ENCODE measurements at places on chromosomes 11 and 22.

DNA sequence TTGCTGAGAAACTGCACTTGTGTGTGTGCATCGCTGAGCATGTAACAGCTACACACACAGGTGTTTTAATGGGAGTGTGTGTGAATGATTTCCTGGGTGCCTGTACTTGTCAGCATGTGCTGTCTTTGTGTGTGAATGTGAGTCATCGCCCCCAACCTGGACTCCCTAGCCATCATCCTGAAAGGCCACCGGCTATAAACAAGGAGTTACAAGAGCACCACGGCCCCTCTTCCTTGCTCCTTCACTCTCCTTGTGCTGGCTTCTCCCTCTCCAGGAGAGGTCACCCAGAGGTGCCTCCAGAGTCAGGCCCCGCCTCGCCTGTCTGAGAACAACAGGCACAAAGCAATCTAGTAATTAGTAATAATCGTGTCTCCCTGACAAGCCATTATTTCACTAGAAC lies 419.2 kb downstream of the BUD13 start:
- DNase-seq = no peak

- no peak for DNase-seq
These were observed 29.0 kb upstream of the RAG2 start for GRCh38 chr11:36627006-36627405.

- no peak for DNase-seq
These were observed 29.7 kb downstream of the POU2AF3 start for GRCh38 chr11:111327908-111328624.

DNA sequence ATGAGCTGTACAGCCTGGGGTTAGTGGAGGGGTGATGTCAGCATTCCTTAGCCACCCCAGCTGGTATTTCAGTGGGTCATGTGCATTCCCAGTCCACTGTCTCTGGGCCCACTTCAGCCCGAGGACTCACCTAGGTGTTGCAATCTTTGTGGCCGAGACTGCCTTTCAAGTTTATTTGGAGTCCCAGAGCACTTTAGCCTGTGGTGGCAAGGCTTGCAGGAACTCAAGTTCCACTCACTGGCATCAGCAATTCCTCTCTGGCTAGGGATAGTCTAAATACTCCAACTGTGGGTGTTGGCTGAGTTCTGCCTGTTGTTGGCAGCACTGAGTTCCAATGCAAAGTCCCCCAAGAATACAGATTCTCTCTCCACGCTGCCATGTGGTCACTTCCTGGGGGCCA lies 191.6 kb upstream of the PGR start:
- no peak for DNase-seq

DNA sequence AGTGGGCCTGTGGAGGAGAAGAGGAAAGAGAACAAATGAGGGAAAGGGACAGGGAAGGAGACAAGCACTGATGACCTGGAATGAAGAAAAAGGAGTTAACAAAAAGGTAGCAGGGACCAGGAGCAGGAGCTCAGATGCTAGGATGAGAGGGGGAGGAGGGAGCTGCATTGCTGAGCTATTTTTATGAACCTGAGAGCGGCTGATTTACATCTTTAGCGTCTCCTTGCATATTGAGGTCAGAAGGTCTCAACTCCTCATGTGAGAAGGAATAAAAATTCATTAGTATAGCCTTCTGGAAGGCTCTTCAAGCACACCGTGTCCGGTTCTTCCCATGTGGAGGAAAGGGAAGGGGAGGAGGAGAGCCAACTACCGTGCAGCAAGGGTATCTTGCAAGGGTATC lies 33.1 kb upstream of the LRRC55 start:
- DNase-seq = no peak

GRCh38 chr22:48197189-48197690 lies 1434.8 kb downstream of the TBC1D22A start:
- no peak for DNase-seq

DNA sequence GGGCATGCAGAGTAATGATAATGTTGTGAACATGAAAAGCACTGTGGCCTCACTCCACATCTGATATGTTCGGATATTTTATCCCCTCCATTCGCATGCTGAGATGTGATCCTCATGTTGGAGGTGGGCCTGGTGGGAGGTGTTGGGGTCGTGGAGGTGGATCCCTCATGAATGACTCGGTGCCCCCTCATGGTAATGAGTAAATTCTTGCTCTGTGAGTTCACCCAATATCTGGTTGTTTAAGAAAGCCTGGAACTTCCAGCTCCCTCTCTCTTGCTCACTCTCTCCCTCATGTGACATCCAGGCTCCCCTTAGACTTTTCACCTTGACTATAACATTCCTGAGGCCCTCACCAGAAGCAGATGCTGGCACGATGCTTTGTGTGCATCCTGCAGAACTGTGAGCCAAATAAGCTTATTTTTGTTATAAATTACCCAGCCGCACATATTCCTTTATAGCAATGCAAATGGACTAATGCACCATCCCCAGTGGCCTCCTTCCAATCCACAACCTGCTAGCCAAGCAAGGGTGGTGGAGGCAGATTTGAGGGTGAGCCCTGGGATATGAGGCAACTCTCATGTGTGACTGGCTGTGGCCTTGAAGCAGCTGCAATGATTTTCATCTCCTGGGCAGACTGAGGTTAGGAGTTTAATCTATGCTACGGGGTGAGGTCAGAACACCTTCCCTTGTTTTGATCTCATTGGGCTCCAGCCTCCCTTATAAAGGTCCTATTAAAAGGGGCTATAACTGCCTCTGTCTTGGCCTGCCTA lies 276.5 kb downstream of the ETS1 start:
- DNase-seq = no peak

- no peak for DNase-seq
These were observed 55.2 kb downstream of the RBFOX2 start for GRCh38 chr22:35973388-35973787.

DNA sequence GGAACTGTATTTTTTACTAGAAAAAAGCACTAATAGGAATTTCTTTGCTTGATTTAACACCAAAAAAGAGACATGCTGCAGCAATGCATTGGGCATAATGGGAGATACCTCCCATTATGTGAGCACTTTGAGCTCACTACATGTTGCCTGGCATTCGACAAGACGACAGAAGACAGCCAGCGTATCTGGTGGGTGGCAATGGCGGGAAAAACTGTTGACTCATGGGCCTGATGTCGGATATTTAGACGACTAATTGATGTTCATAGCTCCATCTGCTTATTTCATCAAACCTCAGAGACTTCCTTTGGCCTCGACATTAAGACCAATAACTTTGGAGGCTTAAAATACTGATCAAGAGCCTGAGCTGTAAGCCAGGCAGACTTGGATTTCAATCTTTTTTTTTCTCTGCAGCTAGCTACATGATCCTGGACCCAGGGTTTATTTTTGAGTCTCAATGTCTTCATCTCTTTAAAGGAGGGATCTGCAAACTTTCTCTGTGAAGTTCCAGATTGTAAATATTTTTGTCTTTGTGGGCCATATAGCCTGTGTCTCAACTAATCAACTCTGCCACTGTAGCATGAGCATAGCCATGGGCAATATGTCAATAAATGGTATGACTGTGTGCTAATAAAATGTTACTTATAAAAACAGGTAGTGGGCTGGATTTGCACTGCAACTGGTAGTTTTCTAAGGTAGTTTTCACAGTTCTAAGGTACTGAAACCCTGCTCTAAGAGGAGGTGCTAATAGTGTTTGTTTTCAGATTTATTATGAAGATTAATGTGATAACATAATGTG lies 375.1 kb downstream of the METTL15 start:
- no peak for DNase-seq

GRCh38 chr11:62120001-62120400 lies 3.8 kb upstream of the INCENP start:
- no peak for DNase-seq

GRCh38 chr22:33921525-33922348 lies 1.5 kb upstream of the LARGE1 start:
- no peak for DNase-seq

GRCh38 chr11:114799476-114799875 lies 121.1 kb downstream of the NXPE2 start:
- DNase-seq = no peak

- DNase-seq = no peak
These were observed 167.4 kb downstream of the BRD1 start for GRCh38 chr22:49660321-49660720.

GRCh38 chr11:108135845-108136544 lies 14.6 kb downstream of the ACAT1 start:
- DNase-seq = no peak

DNA sequence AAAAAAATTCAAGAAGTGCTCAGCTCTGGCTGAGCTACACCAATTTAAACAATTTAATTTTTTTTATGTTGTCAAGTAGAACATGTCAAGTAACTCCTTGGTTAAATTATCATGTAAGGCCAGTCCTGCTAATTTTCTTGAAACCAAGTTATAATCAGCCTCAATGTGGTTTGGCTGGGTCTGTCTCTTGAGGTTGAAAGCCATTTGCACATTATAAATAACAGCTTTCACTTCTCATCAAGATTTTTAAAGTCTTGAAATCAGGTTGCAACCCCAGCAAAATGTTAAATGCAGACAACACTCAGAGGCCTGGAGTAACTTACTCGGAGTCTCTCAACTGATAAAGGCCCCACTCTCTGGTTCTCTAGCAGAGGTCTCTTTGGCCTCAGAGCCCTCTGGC lies 324.4 kb downstream of the BRD1 start:
- no peak for DNase-seq

DNA sequence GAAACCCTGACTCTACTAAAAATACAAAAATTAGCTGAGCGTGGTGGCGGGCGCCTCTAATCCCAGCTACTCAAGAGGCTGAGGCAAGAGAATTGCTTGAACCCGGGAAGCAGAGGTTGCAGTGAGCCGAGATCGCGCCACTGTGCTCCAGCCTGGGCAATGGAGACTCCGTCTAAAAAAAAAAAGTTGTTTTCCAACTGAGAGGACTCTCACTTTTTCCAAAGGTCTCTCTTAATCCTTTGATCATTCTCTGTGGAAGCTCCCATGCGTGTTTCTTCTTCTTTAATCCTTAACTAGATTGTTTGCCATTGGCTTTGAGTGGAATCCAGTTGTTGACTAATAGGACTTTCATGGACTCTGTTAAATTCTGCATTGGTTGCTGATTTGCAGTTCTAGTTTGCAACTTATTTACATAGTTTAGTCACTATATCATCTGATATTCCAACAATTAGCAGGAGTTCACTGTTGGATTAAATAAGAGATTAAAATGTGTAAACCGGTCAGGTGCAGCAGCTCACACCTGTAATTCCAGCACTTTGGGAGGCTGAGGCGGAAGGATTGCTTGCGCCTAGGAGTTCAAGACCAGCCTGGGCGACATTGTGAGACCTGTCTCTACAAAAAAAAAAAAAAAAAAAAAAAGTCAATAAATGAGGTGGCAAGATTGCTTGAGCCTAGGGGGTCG lies 79.7 kb downstream of the C22orf31 start:
- no peak for DNase-seq

- no peak for DNase-seq
These were observed 7.9 kb downstream of the RGL4 start for GRCh38 chr22:23698673-23699235.

DNA sequence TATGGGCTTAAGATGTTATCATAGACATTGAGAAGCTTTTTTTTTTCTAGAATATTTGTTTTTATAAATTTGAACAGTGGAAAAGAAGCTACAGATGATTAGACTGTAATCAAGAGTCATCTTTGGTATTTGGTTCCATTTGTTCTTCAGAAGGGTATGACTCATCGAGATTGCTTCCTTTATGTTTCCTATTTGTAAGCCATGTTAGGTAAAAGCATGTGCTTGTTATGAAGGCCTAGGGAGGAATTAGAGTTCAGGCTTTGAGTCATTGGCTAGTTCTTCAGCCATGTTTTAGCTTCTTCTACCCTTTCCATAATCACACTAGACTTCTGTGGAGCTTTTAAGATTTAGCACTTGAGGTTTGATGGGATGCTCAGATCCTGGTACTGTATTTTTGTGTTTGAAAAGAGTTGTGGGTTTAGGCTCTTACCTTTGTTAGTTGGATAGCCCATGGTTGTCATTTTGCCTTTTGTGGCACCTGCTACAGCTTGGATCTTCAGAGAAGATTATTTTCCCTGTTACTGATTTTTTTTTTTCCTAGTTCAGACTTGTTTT lies 44.3 kb downstream of the POLD3 start:
- DNase-seq = no peak

- no peak for DNase-seq
These were observed 971.4 kb downstream of the DLG2 start for GRCh38 chr11:84655712-84656111.

DNA sequence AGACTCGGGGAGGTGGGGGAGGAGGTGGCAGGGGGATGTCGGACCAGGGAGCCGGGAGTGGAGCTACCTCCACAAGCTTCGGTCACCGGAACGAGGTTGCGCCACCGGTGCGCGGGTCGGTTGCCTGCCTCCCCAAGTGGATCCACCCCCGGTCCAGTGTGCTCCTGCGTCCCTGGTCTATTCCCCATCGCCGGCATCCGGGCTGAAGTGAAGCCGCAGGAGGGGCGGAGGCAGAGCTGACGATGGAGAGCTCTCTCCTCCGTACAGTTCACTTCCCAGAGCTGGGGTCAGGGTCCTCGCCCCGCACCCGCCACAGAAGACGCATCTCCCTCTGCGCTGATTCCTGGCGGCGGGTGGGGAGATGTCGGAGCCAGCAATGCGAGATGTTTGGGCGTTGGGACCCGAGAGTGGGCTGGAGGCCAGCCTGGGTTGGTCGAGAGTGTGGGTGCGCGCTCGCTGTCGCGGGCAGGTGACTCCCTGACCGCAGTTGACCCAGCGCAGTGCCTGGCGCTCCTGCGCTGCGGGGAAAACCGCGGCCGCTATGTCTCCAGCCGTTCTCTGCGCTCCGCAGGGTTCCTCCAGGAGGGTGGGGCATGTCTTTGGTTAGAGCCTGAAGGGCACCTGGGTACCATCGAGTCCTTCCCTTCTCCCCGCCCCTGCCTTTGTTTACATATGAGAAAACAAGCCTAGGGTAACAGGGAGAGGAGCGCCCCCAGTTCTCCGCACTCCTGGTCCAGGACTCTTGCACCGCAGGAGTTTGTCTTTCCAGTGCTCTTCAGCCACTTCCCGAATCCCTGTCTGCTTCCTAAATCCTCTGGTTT lies 1.7 kb downstream of the C11orf96 start:
- no peak for DNase-seq

GRCh38 chr22:28093711-28094110 lies 174.7 kb upstream of the PITPNB start:
- DNase-seq = no peak

- no peak for DNase-seq
These were observed 66.2 kb downstream of the HIPK3 start for GRCh38 chr11:33323421-33323820.

- no peak for DNase-seq
These were observed 139.7 kb downstream of the CNTN5 start for GRCh38 chr11:99160447-99160846.

GRCh38 chr11:75337195-75337654 lies 14.2 kb downstream of the ARRB1 start:
- no peak for DNase-seq

DNA sequence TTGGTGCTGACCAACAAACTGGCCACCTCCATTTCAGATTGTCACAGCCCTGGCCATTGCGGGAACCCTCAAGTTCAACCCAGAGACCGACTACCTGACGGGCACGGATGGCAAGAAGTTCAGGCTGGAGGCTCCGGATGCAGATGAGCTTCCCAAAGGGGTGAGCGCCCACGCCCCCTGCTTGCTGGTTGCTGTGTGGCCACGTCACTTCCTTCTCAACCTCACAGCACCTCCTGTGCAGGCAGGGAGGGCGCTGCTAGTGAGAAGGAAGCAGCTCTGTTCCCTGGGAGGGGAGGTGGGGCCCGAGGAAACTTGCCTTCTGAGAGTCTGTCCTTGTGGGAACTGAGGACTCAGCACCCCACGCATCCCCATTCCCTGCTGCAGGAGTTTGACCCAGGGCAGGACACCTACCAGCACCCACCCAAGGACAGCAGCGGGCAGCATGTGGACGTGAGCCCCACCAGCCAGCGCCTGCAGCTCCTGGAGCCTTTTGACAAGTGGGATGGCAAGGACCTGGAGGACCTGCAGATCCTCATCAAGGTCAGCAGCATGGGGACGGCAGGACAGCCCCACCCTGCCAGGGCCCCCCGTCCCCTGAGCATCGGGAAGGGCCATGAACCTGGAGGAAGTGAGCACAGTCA lies 19.3 kb downstream of the POLR3H start:
- DNase-seq = peak; percentile 34
